ENCODE measurements at places on chromosomes 7 and 10.

DNA sequence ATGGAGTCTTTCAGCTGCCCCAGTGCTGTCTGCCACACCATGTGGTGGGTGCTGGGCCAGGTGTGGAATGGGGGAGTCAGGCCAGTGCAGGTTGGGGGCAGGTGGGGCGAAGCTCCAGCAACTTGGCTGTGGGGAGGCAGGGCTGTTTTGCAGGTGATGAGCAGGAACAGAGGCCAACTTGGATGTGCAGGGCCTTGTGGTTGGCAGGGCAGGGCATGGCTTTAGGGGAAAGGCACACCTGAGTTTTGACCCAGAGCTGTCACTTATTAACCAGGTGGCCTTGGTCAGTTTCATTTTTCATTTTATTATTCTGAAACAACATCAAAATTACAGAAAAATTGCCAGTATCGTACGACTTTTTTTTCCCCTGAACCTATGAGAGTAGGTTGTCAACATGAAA lies 1.1 kb upstream of the SFTPA2 start:
- DNase-seq, result no peak

GRCh38 chr10:77207828-77208185 lies 429.8 kb downstream of the KCNMA1 start:
- no peak for DNase-seq

DNA sequence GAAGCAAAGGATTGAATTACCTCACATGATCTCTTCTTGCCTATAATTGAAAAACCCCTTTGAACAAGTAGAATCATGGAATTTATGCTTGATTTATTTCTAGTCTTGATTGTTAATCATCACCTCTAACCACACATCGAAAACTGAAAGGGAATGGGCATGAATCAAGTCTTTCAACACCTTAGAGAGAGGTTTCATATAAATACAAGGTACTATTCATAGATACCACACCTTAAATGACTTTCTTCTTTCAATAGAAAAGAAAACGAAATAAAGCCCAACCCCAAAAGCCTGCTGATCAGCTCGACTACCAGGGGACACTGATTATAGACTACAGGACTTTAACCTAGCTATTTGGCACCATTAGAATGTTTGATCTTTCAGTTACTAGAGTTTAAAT lies 128.6 kb upstream of the PTPRZ1 start:
- DNase-seq, result no peak

GRCh38 chr10:74906611-74907198 lies 80.3 kb downstream of the KAT6B start:
- no peak for DNase-seq

- no peak for DNase-seq
These were observed 213.4 kb downstream of the KCNMA1 start for GRCh38 chr10:77424257-77424656.

- no peak for DNase-seq
These were observed 39.6 kb upstream of the CACNB2 start for GRCh38 chr10:18100669-18101068.

- no peak for DNase-seq
These were observed 235.1 kb upstream of the CACNA2D1 start for GRCh38 chr7:82678716-82679115.
